Uterus (tissue), 4 donors: ENCODE measurements at places on chromosomes 1 and 21. TPM values are rescaled to one million over a fixed set of nuclear protein-coding genes. Genes with fewer than 3 reads are reported as not detected.
A peak's percentile ranks its signal among the peaks of the same experiment; 100 is the strongest.

- DNase-seq, result no peak
- H3K4me1 ChIP-seq, result peaks cover 19% of the 10 kb centered on the region
These were observed 2.4 kb downstream of the PARP1 start for GRCh38 chr1:226405411-226405988.

DNA sequence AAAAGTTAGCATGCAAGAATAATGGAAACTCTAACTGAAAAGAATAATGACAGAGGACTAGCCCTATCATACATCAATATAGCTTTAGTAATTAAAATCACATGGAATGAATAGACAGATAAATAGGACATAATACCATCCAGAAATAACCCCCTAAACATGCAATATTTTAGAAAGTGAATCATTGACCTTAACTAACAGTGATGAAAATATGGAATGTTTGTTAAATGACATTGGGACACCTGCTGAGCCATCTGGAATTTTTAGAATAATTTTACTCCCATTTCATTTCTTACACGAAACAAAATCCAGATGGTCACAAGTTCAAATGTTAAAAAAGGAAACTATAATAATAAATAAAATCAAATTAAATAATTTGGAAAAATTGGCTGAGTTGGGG lies 53.1 kb upstream of the FMO3 start:
- no peak overlapping the region for H3K4me3 ChIP-seq
- no peaks in the 10 kb centered on the region for H3K27me3 ChIP-seq
- H3K4me1 ChIP-seq, result no peaks in the 10 kb centered on the region
- no peak for DNase-seq
- no peaks in the 10 kb centered on the region for H3K36me3 ChIP-seq
- no peak overlapping the region for H3K27ac ChIP-seq

- no peak overlapping the region for H3K27ac ChIP-seq
- no peaks in the 10 kb centered on the region for H3K36me3 ChIP-seq
- no peaks in the 10 kb centered on the region for H3K4me1 ChIP-seq
- no peak for DNase-seq
- no peak overlapping the region for H3K4me3 ChIP-seq
These were observed 51.8 kb upstream of the FAM89A start for GRCh38 chr1:231091831-231092301.

DNA sequence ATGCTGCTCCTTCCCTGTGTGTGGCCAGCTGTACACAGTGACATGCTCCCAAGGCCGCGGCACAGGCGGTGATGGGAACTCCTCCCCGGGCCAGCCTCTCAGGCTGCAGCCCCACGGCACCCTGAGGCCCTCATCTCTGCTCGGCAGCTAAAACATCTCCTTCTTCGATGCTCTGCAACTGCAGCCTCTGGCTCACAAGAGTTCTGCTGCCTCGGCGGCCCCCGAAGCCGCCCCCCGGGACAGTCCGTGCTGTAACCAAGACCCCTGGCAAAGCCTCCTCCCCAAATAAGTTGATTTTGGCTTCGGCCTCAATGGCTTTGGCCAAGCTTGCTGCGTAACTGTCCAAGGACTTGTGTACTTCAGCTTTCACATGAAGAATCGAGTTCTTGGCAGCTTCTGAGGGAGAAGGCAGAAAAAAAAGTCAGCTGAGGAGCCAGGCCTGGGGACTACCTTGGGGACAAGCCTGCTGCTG lies 51.3 kb downstream of the GPR161 start:
- no peak overlapping the region for H3K4me3 ChIP-seq
- peak; percentile 46 for DNase-seq
- H3K4me1 ChIP-seq, result no peaks in the 10 kb centered on the region
- peak overlapping the region; percentile 79 for H3K27ac ChIP-seq
- H3K27me3 ChIP-seq, result no peaks in the 10 kb centered on the region

- H3K27ac ChIP-seq, result no peak overlapping the region
- no peaks in the 10 kb centered on the region for H3K27me3 ChIP-seq
- DNase-seq, result no peak
- H3K4me3 ChIP-seq, result no peak overlapping the region
- no peaks in the 10 kb centered on the region for H3K36me3 ChIP-seq
- no peaks in the 10 kb centered on the region for H3K4me1 ChIP-seq
These were observed 170.2 kb upstream of the KCNJ15 start for GRCh38 chr21:38086580-38086979.

- no peak overlapping the region for H3K4me3 ChIP-seq
- H3K4me1 ChIP-seq, result no peaks in the 10 kb centered on the region
- H3K27ac ChIP-seq, result no peak overlapping the region
- no peak for DNase-seq
- H3K27me3 ChIP-seq, result no peaks in the 10 kb centered on the region
These were observed 164.6 kb upstream of the FGGY start for GRCh38 chr1:59132295-59132694.

The TTLL10 gene
- total RNA-seq, result not detected
